HS-5 (cell line): ENCODE measurements at places on chromosomes 13 and 19.

GRCh38 chr13:114077933-114078325, 54.5 kb downstream of the RASA3 start:
- DNase-seq: no peak

GRCh38 chr13:53324656-53325055, 296.0 kb downstream of the OLFM4 start:
- DNase-seq: no peak

GRCh38 chr13:55615081-55615480, 1525.6 kb upstream of the PRR20A start:
- no peak for DNase-seq

DNA sequence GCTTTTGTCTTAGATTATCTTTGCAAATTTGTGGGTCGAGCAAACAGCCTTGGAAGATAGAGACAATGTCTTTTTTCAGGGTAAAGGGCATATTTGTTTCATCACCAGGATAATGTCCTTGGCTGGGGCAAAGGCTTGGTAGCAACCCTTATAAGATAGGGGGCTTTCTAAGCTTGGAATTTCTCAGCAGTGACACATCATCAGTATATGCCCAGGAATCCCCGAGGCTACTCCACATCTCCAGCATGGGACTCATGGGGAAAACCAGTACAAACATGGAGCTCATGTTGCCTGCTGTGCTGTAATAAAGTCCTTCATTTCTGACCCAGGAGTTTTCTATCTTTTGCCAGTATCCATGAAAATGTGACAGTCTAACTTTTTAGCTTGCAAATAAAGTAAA, 77.1 kb downstream of the DCLK1 start:
- no peak for DNase-seq

DNA sequence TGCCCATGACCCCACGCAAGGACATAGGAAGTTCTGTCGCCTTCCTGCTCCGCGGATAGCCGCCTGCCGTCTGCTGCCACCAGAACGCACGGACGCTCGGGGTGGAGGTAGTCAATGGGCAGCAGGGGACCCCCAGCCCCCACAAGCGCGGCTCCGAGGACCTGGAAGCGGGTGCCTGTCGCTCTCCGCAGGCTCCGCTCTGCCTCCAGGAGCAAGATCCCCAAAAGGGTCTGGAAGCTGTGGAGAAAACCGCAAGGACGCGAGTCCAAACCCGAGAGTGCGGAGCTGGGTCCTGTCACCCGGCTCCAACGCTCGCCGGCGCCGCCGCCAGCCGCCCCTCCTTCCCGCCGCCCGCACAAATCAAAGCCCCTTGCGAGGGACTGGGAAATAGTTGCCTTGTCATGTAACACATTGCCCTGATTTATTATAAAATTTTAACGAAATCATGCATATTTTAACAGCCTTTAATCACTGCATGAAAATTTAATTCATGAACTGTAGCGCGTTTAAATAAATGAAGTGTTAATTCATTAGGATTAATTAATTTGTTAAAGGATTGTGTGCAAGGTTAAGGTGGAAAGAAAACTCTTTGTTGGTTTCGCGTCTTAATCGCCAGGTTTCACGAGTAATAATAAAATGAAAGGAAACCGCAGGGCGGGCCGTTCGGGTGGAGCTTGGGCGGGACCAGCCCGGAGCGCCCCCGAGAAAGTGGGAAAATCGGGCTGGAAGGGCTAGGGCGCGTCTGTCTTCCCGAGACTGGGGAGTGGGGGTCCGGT, 5.5 kb upstream of the POU4F1 start:
- no peak for DNase-seq

GRCh38 chr13:78832461-78832860, 173.5 kb upstream of the OBI1 start:
- DNase-seq: no peak

DNA sequence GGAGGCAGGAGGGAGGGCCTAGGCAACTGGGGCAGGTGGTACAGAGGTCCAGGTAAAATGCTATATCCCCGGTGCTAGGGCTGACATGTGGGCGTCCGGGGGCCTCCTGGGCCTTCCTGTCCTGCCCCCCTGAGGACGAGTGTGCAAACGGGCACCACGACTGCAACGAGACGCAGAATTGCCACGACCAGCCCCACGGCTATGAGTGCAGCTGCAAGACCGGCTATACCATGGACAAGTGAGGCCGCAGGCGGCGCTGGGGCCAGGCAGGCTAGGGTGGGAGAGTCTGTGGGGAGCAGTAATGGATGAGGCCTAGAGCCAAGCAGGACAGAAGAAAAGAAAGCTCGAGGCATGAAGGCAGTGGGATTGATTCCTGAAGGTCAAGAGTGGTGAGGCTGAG, 21.3 kb downstream of the CNFN start:
- no peak for DNase-seq

GRCh38 chr19:4292515-4292914, 9.7 kb downstream of the TMIGD2 start:
- no peak for DNase-seq

- no peak for DNase-seq
These were observed 7.5 kb downstream of the ZNF610 start for GRCh38 chr19:52343548-52343947.
